Spinal cord (tissue), 10 donors: ENCODE measurements at places on chromosomes 6 and 20. TPM values are rescaled to one million over a fixed set of nuclear protein-coding genes. Genes with fewer than 3 reads are reported as not detected.

Gene TTBK1
- 6.1 TPM for total RNA-seq

Gene FAM110A
- total RNA-seq: 2.9 TPM

Gene PBOV1
- not detected for total RNA-seq

Gene ZSCAN9
- total RNA-seq: 26.0 TPM

Gene HDGFL1
- total RNA-seq: not detected

Gene LHFPL5
- total RNA-seq: 0.44 TPM

Gene FKBP1C
- 0.44 TPM for total RNA-seq

Gene TCP11
- 2.0 TPM for total RNA-seq

Gene C20orf144
- not detected for total RNA-seq

Gene PPDPF
- total RNA-seq: 74.0 TPM
